ENCODE measurements at places on chromosomes 5 and 9. TPM values are rescaled to one million over a fixed set of nuclear protein-coding genes. Genes with fewer than 3 reads are reported as not detected.

DNA sequence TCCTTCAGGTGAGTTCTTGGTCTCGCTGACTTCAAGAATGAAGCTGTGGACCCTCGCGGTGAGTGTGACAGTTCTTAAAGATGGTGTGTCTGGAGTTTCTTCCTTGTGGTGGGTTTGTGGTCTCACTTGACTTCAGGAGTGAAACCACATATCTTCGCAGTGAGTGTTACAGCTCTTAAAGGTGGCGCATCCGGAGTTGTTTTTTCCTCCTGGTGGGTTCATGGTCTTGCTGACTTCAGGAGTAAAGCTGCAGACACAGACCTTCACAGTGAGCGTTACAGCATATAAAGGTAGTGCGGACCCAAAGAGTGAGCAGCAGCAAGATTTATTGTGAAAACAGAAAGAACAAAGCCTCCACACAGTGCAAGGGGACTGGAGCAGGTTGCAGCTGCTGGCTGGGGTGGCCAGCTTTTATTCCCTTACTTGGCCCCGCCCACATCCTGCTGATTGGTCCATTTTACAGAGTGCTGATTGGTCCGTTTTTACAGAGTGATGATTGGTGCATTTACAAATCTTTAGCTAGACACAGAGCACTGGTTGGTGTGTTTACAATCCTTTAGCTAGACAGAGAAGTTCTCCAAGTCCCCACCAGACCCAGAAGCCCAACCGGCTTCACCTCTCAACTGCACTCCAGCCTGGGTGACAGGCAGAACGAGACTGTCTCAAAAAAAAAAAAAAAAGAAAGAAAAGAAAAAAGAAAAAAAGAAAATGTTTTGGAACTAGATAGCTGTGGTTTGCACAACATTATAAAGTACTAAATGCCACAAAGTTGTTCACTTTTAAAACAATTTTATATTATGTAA lies 9.1 kb upstream of the ERMP1 start:
- DNase-seq: peak; percentile 48

DNA sequence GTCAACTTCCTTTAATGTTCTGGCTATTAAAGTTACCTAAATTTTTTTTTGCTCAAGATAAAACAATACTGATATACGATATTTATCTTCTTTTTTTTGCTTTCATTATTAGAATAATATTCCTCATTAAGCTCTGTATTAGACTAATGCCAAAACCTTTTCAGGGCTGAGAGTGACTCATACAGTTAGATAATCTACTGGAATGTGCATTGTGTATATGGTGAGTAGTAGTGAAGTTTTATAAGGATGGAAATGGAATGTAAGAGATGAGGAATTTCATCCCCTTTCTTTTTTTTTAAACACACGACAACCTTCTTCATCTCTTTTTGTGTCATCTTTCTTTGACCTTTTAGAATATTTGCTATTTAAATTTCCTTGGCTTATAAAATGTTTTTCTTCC lies 268.6 kb downstream of the ISL1 start:
- no peak for DNase-seq

- DNase-seq: no peak
Measured at GRCh38 chr5:75656311-75657003, 45.2 kb downstream of the ANKDD1B start.

DNA sequence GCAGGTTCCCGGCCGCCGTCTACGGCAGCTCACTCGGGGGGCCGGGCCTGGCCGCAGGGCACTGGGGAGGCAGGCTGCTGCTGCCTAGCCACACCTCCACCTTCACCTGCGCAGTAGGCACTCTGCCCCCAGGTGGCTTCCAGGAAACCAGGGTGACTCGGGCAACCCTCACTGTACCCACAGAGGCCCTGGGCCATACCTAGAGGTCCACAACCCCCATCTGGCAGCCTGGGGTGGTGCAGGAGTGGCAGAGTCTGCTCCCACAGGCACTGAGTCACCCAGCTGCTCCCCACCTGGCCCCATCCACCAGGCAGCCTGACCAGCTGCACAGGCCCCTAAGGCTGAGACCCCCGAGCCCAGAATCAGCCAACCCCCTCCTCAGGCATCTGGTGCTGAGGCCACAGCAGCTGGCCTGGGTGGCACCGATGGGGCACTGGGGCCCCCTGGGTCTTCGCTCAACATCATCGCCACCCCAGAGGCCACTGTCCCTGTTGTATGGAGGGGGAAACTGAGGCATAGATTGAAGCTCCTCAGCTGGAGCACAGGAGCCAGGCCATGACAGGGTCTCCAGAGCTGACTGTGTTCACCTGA lies 70.2 kb downstream of the KCNT1 start:
- no peak for DNase-seq

- no peak for DNase-seq
Measured at GRCh38 chr5:53001541-53001940, 12.4 kb downstream of the ITGA2 start.

DNA sequence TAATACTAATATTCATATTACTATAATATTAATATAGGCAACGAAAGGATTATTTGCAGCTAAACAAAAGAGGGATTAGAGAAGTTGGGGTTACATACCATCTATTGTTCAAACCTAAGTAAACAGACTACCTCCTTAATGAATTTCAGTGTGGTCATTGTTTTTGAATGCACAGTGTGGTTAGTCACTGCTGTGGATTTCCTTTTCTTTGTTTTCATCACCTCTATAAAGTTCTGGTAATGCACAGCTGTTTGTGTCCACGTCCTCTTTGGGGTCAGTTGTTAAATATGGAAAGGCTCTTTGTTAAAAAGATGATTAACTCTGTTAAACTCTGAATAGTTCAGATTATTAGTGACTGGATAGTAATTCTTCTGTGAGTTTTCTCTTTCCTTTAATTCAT lies 233.6 kb downstream of the MAST4 start:
- DNase-seq: no peak

GRCh38 chr9:12790001-12790400 lies 15.2 kb downstream of the LURAP1L start:
- no peak for DNase-seq

DNA sequence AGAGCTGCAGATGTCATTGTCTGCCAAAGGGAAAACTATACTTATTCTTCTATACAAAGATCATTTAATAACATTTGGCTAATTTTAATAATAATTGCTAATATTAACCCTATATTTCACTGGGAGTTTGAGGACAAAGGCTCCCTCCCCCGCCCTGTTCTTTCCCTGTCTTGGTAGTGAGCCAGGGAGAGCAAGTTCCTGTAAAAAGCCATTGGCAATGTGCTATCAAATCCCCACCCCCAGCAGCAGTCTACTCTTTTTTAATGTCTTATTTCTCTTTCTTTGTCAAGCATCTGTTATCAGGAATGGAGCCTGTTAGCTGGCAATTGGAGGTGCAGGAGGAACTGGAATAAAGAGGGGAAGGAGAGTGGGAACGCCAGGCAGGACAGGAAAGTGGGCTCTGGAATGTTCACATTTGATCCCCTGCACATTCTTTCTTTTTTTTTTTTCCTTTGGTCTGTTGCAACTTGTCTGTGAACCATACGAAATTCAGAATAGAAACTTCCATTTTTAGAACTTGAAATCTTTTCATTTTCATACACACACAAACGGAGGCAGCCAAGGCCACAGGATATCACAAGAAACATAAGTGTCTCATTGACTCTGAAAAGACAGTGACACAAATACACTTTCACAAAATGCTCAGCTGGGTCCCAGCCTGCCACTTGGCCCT lies 664.8 kb upstream of the ZNF608 start:
- no peak for DNase-seq

- DNase-seq: peak; percentile 22
Measured at GRCh38 chr9:121206516-121207370, 5.1 kb upstream of the RAB14 start.

DNA sequence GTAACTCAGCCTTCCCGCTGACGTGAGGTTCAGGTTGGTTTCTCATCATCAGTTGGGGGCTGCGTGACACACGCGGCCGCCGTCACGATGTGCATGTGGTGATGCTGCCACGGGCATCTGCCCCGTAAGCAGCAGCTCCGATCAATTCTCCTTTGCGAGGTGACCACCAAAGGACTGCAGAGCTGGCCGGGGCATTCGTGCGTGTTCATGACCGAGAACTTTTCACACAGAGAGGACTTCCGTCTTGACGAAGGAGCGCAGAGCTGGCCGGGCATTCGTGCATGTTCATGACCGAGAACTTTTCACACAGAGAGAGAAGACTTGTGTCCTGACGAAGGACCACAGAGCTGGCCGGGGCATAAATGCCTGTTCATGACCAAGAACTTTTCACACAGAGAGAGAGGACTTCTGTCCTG lies 3.8 kb upstream of the LCN1 start:
- no peak for DNase-seq

- no peak for DNase-seq
Measured at GRCh38 chr5:21574961-21575360, 1278.2 kb downstream of the CDH12 start.

ABO gene
- total RNA-seq: not detected

LHFPL2 gene
- total RNA-seq: 0.12 TPM

All from activated T-cell treated with anti-CD3 and anti-CD28 coated beads, Interleukin-2, amount 50 U/mL, for 72 hours (primary cell).